ENCODE measurements at places on chromosomes 1 and 21. TPM values are rescaled to one million over a fixed set of nuclear protein-coding genes. Genes with fewer than 3 reads are reported as not detected.

Gene KRTAP13-2
- not detected for total RNA-seq

Gene IBA57
- 5.5 TPM for total RNA-seq

DNA sequence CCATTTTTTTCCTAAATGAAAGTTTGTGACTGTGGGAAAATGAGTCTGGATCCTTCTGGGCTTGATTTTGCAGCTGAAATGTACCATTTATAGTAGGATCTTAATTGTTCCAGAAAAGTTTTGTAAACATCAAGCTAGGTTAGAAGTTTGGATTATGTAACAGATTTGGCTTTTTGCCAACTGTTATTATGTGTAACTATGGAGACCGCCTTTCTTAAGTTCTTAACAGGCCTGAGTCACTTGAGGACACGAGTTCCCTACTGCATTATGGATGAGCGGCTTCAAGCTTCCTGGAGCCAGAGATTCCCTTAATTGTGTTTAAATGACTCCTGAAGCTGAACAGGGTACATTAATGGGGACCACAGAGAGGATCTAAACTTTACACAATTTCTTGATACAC, 22.2 kb downstream of the SLC25A33 start:
- no peak for DNase-seq

DNA sequence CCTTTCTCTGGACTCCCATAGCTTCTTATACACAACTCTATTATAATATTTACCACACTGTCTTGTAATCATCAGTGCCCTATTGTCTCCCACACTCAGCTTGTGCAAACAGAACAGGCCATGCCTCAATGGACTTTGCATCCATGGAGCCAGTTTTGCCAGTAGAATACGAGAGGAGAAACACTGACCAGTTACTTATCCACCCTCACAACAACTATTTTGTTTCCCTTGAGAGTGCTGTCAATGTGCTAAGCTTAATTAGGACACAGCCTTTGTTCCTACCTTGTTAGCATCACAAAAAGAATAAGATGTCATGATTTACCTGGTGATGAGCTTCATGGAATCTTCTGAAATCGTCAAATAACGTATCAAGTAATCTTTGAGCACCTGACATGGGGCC, 18.1 kb upstream of the LRRC52 start:
- DNase-seq = no peak

GRCh38 chr1:231678011-231678432, 51.4 kb downstream of the DISC1 start:
- no peak for DNase-seq

Gene SGIP1
- 3.9 TPM for total RNA-seq

DNA sequence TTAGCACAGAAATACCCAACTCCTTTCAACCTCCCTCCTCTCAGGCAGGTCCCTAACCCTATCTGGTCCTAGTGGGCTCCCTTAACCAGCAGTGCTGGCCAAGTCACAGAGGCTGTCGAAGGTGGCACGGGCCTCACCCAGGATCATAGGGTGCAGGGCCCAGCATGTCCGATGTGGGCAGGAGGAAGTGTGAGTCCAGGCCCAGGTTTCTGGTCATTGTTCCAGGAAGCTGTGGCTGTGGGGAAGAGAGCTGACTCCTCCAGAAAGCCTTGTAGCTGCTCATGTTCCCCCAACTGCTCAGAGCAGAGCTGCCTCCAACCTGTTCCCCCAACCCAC, 2.4 kb downstream of the CCDC17 start:
- DNase-seq = no peak

Gene CENPF
- 4.1 TPM for total RNA-seq

GRCh38 chr1:95086949-95087533, 14.3 kb upstream of the ALG14 start:
- DNase-seq = no peak

Gene CR1
- total RNA-seq = 20.7 TPM

- DNase-seq = no peak
Measured at GRCh38 chr1:86714561-86715244, 10.3 kb downstream of the SH3GLB1 start.

- no peak for DNase-seq
Measured at GRCh38 chr1:37634244-37634991, at the start of gene RSPO1. Gene RSPO1, minus strand, starts transcription at chr1:37634892. Its CDS starts 5,231 bp downstream, at chr1:37629661.

GRCh38 chr1:164725401-164725800, 166.4 kb downstream of the PBX1 start:
- no peak for DNase-seq

DNA sequence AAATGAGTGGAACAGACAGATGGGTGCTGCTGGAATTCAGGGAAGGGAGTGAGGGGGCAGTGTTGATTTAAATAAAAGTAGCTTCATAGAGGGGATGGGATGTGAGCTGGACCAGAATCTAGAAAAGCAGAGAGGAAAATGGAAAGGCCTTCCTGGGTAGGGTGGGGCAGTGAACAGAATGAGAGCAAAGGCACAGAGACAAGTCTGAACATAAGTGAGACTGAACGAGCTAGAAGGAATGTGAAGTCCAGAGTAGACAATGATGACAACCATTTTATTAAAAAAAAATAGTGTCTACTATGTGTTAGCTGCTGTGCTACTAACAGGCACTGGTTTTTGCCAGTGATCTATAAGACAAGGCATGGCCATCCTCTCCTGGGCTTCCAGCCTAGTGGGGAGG, 36.0 kb downstream of the ELK4 start:
- no peak for DNase-seq

GRCh38 chr21:37374027-37374426, 7.5 kb downstream of the DYRK1A start:
- DNase-seq = no peak

Measured in omental fat pad (tissue), 4 donors.